Activated CD4-positive, alpha-beta memory T cell treated with anti-CD3 and anti-CD28 coated beads, Interleukin-2, amount 10 ng/mL, durations not matched to agents 7 days and 5 days (primary cell): ENCODE measurements at places on chromosomes 7 and 10. TPM values are rescaled to one million over a fixed set of nuclear protein-coding genes. Genes with fewer than 3 reads are reported as not detected.

DNA sequence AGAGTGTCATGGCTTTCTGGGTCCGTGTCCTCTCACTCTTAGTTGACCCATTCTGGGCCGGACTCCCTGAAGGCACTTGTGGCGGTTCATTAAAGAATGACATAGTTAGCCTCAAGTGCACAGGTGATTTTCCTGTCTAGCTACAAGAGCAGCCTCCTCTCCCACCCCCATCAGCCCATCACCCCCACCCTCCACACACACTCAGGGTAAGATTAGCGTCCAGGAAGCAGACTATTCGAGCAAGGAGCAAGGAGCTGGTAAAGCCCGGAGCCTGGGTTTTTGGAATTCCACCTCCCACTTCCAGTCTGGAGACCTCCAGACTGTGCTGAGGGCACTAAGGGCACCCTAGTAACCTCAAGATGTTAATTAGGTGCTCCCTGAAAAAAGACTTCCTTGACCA, 39.5 kb downstream of the TACR2 start:
- no peaks in the 10 kb centered on the region for H3K27me3 ChIP-seq
- H3K27ac ChIP-seq, result no peak overlapping the region
- DNase-seq, result no peak
- peaks cover 6% of the 10 kb centered on the region for H3K4me1 ChIP-seq

SMKR1 gene
- total RNA-seq, result 2.2 TPM

DNA sequence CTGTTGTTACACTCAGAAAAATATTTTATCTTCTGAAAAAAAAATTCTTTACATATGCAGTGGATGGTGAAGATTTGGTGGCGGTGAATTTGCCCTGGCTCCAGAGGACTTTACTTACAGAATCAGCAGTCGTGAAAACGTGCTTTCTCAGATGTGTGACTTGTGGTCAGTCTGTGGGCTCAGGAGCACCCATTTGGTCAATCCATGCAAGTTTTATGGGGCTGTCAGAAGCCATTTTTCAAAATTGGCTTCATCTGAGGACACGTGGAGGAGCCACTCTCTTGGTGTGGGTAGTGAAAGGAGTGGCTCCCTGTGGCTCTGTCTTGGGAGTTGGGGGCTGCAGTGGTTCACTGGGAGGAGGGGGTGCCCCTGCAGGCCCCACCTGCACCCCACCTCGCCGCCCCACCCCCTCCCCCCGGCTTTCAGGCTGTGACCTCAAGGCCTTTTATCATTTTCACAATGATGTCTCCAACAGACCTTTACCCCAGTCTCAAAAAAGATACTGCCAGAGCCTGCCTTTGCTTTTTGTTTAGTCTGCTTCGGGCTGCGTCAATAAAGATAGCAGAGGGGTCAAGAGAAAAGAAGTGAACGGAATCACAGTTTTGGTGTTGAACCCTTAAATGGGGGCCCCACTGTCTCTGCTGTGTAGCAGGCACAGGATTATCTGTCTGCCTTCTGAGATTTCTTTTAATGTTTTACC, 137.4 kb downstream of the MGMT start:
- no peak for DNase-seq
- no peaks in the 10 kb centered on the region for H3K4me1 ChIP-seq
- H3K27ac ChIP-seq, result no peak overlapping the region

DNA sequence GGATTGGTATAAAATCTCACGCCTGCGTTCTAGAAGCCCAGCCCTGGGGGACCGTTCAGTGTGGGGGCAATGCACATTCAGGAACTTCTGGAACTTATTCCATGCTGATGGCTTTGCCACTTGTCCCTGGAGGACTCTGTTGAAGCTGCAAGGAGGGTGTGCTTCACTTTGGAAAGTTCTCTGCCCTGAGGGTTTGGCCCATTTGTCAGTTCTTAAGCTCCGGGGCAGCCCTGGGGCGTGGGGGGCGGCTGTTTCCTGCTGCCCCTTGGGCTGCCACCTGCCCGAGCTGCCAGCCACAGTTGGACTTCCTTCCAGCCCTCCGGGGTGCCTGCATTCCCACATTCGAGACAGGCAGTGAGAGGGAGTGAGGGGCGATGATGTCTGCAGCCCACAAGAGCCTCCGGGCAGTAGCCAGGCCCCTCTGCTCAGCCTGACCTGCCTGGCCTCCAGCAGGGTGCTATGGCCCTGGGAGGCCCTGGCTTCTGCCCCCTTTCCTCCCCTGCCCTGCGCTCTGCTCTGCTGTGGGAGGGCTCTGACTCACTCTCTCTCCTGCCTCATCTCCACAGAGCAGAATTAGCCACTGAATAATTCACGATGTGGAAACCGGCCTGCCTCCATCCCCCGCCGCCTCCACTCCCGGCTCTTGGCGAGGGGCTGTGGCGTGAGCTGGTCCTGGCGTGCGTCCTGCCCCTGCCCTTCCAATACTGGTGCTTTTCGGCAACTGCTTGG, 1.9 kb downstream of the TTYH3 start:
- no peaks in the 10 kb centered on the region for H3K36me3 ChIP-seq
- H3K27ac ChIP-seq, result no peak overlapping the region
- H3K4me3 ChIP-seq, result peak overlapping the region; percentile 64

GRCh38 chr10:69612760-69613159, 17.3 kb upstream of the FAM241B start:
- H3K27ac ChIP-seq, result no peak overlapping the region
- no peaks in the 10 kb centered on the region for H3K4me1 ChIP-seq
- peaks cover 17% of the 10 kb centered on the region for H3K27me3 ChIP-seq
- DNase-seq, result no peak
- H3K36me3 ChIP-seq, result no peaks in the 10 kb centered on the region

DNA sequence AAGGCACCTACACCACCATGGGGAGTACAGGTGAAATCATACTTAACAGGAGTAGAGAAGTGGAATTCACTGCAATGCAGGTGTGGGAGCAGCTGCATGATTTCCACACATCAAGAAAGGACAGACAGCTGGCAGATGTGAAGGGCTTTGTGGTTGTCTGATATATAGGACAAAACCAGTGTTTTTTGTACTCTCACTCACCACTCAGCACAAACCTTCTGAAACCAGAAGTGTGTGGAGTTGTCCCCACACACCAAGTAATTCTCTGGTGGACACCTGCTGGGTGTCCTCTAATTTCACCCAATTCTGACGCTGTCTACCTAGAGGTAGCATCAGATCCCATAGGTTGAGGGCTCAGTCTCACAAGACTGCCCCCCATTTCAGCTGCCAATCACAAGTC, 327.7 kb upstream of the KMT2E start:
- H3K27me3 ChIP-seq, result no peaks in the 10 kb centered on the region
- no peaks in the 10 kb centered on the region for H3K36me3 ChIP-seq
- no peak for DNase-seq
- no peak overlapping the region for H3K27ac ChIP-seq
- H3K4me3 ChIP-seq, result no peak overlapping the region
- H3K4me1 ChIP-seq, result no peaks in the 10 kb centered on the region

GRCh38 chr7:94999069-94999351, 91.6 kb downstream of the PPP1R9A start:
- no peak overlapping the region for H3K27ac ChIP-seq
- no peaks in the 10 kb centered on the region for H3K27me3 ChIP-seq
- no peaks in the 10 kb centered on the region for H3K36me3 ChIP-seq
- no peak for DNase-seq
- H3K4me1 ChIP-seq, result no peaks in the 10 kb centered on the region

DNA sequence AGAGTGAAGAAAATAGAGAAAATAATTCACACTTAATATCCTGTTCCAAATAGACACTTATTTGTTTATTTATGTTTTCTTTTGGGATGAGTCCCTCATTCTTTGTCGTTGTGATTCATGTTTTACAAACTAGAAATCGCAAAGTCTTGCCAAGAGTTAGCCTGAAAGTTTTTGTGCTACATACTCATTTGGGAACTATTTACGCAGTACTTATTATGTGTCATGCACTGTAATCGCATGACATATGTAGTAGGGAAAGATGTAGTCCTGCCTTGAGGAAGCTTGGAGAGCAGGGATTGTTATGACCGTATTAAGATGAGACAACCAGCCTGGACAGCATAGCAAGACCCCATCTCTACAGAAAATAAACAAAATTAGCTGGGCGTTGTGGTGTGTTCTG, 189.3 kb downstream of the ABCA13 start:
- H3K27ac ChIP-seq, result no peak overlapping the region
- no peaks in the 10 kb centered on the region for H3K4me1 ChIP-seq
- no peak for DNase-seq
- no peaks in the 10 kb centered on the region for H3K36me3 ChIP-seq

GFRA1 gene
- total RNA-seq, result not detected

- peaks cover 58% of the 10 kb centered on the region for H3K36me3 ChIP-seq
- no peak overlapping the region for H3K27ac ChIP-seq
- no peaks in the 10 kb centered on the region for H3K27me3 ChIP-seq
- H3K4me1 ChIP-seq, result no peaks in the 10 kb centered on the region
- H3K4me3 ChIP-seq, result no peak overlapping the region
- DNase-seq, result no peak
Observed at GRCh38 chr7:30572212-30572841, 22.4 kb upstream of the GARS1 start.

DNA sequence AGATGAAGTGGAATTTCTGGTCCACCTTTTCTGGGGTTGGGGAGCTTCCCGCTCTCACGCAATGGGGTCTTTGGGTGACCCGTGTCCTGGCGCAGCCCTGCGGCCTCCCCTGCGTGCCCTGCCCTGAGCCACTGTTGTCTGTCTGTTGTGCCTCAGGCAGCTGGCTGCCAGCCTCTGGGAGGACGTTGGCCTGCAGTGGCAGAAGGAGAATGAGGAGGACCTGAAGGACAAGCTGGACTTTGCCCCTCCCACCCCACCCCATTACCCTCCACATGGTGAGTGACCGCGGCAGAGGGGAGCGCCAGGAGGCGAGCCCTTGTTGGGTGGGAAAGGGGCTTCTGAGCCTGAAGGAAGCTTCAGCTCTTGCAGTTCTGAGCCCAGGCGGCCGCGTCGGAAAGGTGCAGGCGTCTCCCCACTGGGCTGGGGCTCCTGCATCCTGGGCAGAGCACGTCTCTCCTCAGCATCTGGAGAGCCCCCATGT, 14.2 kb upstream of the PRKAR1B start:
- peaks cover 46% of the 10 kb centered on the region for H3K36me3 ChIP-seq
- no peaks in the 10 kb centered on the region for H3K27me3 ChIP-seq
- no peak overlapping the region for H3K4me3 ChIP-seq
- no peak overlapping the region for H3K27ac ChIP-seq

PTF1A gene
- total RNA-seq, result not detected

DNA sequence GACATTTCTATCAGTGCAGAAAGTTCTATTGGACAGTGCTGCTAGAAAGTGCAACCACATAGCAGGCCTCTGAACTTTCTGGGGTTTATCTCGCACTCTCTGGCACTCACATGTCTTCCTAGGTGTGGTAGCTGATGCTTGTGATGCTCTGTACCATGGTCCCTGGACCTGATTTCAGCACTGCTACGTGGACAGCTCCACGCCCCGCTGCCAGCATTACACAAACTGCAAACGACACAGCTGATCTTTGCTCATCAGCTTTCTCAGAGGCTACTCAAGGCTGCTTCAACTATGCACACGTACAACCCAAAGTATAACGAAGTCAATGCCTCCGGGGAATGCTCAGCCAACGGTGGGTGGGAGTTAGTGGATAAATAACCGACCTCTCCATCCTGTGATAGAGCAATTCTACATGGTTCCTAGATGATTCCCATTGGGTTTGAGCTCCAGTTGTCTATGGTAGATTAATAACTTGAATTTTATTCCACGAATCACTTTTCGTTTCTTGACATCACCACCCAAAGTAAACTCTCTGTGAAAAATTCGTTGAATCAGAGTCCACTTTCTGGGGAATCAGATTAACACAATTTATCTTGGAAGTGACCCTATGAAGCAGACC, 302.5 kb downstream of the ACTR3B start:
- no peak overlapping the region for H3K4me3 ChIP-seq
- peak; percentile 17 for DNase-seq
- no peaks in the 10 kb centered on the region for H3K4me1 ChIP-seq
- no peaks in the 10 kb centered on the region for H3K36me3 ChIP-seq

- peaks cover 35% of the 10 kb centered on the region for H3K27me3 ChIP-seq
- no peak overlapping the region for H3K27ac ChIP-seq
- H3K4me1 ChIP-seq, result peaks cover 16% of the 10 kb centered on the region
- H3K36me3 ChIP-seq, result no peaks in the 10 kb centered on the region
Observed at GRCh38 chr10:58517491-58518355, 5.1 kb downstream of the BICC1 start.

GRCh38 chr7:22730921-22731654, 4.1 kb downstream of the IL6 start:
- no peak overlapping the region for H3K4me3 ChIP-seq
- H3K4me1 ChIP-seq, result peaks cover 28% of the 10 kb centered on the region
- no peak for DNase-seq
- H3K36me3 ChIP-seq, result no peaks in the 10 kb centered on the region
- no peak overlapping the region for H3K27ac ChIP-seq

VPS37D gene
- 0.33 TPM for total RNA-seq

ST8SIA6 gene
- total RNA-seq, result 0.93 TPM

- peak within 1 kb of the TSS; percentile 80 for H3K4me3 ChIP-seq
- DNase-seq, result peak; percentile 98
- H3K27ac ChIP-seq, result peak within 1 kb of the TSS; percentile 86
- peaks cover 9% of the 10 kb centered on the region for H3K36me3 ChIP-seq
- H3K4me1 ChIP-seq, result peaks cover 51% of the 10 kb centered on the region
- no peaks in the 10 kb centered on the region for H3K27me3 ChIP-seq
Observed at GRCh38 chr10:75111365-75111906, at the start of gene SAMD8. Gene SAMD8, plus strand, starts transcription at chr10:75111656. Its CDS starts 38,873 bp downstream, at chr10:75150529.

OR9A2 gene
- not detected for total RNA-seq

CRTAC1 gene
- total RNA-seq, result not detected

WAPL gene
- 47.5 TPM for total RNA-seq

DNA sequence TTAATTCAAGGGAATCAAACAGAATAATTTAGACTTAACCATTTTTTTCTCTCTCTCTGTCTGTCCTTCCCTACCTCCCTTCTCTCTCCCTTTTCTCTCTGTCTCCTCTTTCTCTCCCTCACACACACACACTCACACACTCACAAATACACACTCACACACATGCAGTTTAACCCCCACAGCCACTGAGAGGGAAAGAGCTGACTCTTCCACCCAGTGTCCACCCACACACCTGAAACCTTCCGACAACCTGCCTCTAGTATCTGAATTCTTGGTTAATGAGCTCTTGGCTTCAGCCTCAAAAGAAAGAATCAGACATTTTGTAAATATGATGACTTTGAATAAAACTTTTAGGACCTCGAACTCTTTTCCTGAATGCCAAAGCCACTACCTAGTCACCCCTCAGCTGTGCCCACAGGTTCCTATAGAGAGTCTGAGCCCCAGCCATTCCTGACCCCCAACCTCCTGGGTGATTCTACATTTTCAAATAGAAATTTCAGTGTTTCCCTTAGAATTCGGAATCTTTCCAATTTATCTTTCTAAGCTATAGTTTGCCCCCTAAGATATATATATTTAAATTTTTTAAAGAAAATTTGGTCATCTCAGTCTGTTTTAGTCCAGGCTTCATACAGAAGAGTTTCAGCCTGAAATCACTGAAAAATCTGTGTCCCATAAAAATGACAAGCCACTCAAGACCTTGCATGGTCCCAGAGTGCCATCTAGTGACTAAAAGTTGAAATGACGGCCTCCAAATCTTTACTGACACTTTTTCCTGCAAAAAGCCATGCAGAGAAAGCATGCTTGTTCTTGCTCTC, 202.8 kb downstream of the IPMK start:
- no peak overlapping the region for H3K4me3 ChIP-seq
- no peaks in the 10 kb centered on the region for H3K36me3 ChIP-seq
- no peak for DNase-seq
- H3K4me1 ChIP-seq, result no peaks in the 10 kb centered on the region
- no peak overlapping the region for H3K27ac ChIP-seq

GRCh38 chr10:13871776-13872175, 285.0 kb downstream of the PRPF18 start:
- peaks cover 3% of the 10 kb centered on the region for H3K27me3 ChIP-seq
- no peaks in the 10 kb centered on the region for H3K36me3 ChIP-seq
- no peak overlapping the region for H3K4me3 ChIP-seq
- H3K4me1 ChIP-seq, result no peaks in the 10 kb centered on the region

- peaks cover 11% of the 10 kb centered on the region for H3K4me1 ChIP-seq
- no peaks in the 10 kb centered on the region for H3K36me3 ChIP-seq
- DNase-seq, result no peak
- H3K27ac ChIP-seq, result no peak overlapping the region
Observed at GRCh38 chr10:71975871-71976725, 11.9 kb downstream of the CHST3 start.
